ENCODE measurements at places on chromosomes 16 and 17. TPM values are rescaled to one million over a fixed set of nuclear protein-coding genes. Genes with fewer than 3 reads are reported as not detected.

DOC2A gene
- polyA plus RNA-seq: 0.80 TPM

DNA sequence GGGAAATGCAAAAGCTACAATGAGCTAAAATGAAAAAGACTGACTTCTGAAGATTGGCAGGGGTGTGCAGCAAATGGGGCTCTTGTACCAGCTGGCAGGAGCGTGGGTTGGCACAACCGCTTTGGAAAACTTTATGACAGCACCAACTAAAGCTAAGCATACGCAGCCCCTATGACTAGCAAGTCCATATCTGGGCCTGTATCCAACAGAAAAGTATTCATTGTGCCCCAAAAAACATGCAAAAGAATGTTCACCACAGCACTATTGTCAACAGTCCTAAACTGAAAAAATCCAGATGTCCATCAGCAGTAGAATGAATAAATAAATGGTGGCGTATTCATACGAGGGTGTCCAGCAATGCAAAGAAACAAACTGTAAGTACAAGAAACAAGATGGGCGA, 22.6 kb upstream of the ITGA3 start:
- no peak for DNase-seq

DNA sequence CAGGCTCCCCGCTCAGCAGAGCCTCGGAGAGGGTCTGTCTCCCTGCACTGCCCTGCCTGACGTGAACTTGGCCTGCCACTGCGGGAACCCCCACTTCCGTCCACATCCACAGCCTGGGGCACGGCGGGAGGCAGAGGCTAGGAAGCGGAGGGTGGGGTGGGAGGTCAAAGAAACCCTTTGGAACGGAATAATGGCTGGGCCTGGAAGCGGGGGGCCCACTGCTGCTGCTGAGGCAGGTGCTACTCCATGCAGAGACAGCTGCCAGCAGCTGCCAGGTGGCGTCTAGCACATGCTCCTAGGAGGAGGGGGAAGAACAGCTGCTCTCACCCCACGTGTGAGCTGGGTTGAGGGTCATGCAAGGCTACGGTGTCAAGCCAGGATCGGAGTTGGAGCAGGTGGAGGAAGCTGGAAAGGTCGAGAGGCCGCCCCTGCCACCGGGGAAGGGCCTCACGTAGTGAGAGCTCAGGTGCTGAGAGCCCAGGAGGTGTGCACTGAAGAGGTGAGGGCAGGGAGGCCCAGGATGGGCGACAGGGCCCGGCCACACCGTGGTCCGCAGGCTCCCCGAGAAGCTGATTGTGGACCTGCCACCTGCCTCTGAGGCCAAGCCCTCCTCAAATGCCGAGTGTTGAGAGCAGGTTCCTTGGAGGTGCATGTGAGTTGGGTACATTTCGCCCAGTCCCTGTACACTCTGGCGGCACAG, 9.8 kb downstream of the FSCN2 start:
- no peak for DNase-seq

DNA sequence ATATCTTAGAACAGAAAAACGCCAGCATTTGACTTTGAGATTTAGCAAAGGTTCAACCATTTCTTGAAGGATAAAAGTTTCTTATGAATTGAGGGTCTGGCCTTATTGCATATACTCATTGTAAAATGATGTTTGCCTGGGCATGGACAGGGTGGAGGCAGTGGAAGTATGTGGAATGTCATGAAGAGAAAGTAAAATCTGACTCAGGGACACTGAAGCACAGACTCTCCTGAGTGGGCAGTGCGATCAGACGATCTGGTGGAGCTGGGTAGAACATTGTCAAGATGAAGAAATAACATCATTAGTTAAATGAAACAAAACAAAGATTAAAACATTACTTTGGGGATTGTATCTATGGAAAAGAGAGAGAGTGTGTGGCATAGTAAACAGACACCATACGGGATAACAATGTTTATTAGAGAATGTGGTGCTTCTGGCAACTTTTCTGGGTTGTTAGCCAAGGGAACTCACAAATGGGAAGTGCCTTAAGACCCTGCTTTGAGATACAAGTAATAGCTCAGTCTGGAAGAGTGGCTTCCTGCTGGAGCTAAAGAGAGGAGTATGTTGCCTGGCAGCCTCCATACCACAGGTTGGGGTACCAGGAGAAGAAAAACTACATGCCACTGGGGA, 4.4 kb downstream of the MAP3K3 start:
- no peak for DNase-seq

CCL5 gene
- not detected for polyA plus RNA-seq

All from muscle of arm (tissue), 14 donors.